ENCODE measurements at places on chromosomes 6 and 20. TPM values are rescaled to one million over a fixed set of nuclear protein-coding genes. Genes with fewer than 3 reads are reported as not detected.

Gene LRRN4
- 1.6 TPM for polyA plus RNA-seq

Gene TRIM31
- polyA plus RNA-seq = 0.24 TPM

Gene PSORS1C2
- polyA plus RNA-seq = not detected

Gene BLTP3A
- polyA plus RNA-seq = 11.6 TPM

Gene PSMA7
- 149 TPM for polyA plus RNA-seq
